T1000 (cell line): ENCODE measurements at places on chromosomes 12 and 14.

- no peak for DNase-seq
Observed at GRCh38 chr14:98186140-98186539, 1085.9 kb downstream of the BCL11B start.

GRCh38 chr12:110739894-110740293 lies 2.8 kb downstream of the PPP1CC start:
- DNase-seq, result no peak

DNA sequence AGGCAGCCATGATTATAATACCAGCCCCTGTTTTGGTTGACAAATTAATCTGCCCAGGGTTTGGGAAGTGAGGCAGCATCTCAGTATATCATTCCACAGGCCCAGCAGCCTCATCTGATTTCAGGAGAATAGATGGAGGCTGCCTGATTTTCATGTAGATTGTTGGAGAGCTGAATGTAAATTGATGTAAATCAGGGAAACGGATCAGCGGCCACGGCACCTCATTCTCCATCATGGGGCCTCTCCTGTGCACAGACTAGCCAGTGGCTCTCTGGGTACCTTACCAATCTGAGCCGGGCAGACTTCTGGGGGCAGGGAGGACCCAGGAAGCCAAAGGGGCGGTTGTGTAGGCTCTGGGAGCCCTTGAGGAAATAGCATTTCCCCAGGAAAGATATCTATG lies 63.7 kb upstream of the GSC start:
- DNase-seq, result no peak

- peak; percentile 40 for DNase-seq
Observed at GRCh38 chr14:54776361-54777001, 126.1 kb downstream of the GCH1 start.

DNA sequence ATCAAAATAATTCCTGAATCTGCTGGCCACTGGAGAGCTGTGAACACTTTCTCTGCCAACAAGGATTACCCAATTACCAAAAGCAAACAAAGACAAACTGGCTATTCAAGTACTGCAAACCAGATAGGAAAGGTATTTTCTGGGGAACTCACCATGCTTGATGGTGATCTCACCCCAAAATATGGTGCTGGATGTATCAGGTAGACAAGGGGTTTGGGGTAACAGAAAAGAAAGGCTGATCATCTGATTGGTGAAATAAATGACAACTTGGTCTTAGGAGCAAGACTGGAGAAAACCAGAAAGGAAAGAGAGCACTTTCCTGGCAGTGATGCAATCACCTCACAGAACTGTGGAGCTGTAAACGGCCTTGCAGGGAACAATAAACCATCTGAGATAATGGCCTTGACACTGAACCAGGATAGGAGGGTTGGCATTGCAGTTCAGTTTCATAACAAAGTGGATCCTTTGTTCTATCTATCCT lies 31.0 kb upstream of the NPFF start:
- DNase-seq, result no peak
